ENCODE measurements at places on chromosomes 4 and X.

GRCh38 chr4:4574792-4575191 lies 32.9 kb upstream of the STX18 start:
- no peak for DNase-seq

DNA sequence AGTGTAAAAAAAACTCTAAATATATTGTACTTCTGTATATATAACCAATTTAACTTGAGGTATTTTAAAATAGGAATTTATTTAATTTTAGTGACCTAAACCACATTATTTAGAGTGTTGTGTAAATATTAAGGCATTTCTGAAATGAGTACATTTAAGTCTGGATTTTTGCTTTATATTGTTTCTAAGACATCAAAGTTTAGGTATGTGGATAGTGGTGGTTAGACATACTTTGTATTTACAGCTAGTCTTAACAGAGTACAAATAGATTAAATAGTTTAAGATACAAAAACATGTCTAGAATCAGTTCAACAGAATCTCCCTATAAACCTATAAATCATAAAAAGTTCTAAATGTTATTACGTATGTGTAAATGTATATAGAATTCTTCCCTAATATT lies 588.5 kb downstream of the TRIML1 start:
- no peak for DNase-seq

GRCh38 chr4:185082561-185082960 lies 60.5 kb upstream of the SLC25A4 start:
- DNase-seq = no peak

DNA sequence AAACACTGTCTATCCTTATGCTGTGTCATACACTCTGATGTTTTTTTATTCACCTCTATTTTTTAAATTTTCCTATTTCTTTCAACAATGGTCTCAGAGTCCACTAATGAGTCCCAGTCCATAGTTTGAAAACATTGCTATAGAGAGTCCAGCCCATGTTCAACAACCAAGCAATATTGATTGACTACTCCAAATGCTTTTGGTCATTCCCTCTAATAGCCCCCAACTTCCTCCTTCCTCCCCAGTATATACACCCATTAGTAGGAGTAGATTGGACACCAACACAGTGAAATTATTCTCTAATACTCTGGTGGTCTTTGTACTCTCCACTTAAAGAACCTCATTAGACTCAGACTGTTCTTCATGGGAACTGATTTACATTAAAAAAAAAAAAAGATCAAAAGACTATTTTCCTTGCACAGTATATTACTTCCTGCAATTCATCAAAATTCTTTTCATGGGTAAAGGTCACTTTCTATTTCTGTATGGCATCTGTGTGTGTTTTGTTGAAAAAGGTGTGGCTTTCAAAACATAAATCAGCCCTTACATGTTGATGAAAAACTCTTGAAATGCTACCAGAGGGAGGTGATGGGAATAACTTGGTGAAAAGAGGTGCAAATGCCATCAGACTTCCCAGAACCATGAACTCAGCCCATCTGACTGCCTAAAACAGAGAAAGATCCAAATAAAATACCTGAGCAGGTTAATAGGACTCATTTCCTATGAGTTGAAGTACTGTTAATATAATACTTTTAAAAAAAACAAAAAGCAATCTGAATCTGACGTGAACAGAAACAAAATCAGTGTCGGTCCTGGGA lies 250.3 kb upstream of the KLF3 start:
- DNase-seq = no peak

GRCh38 chr4:146124023-146124680 lies 51.4 kb upstream of the LSM6 start:
- no peak for DNase-seq

GRCh38 chrX:110437686-110438085 lies 79.0 kb downstream of the RTL9 start:
- no peak for DNase-seq

DNA sequence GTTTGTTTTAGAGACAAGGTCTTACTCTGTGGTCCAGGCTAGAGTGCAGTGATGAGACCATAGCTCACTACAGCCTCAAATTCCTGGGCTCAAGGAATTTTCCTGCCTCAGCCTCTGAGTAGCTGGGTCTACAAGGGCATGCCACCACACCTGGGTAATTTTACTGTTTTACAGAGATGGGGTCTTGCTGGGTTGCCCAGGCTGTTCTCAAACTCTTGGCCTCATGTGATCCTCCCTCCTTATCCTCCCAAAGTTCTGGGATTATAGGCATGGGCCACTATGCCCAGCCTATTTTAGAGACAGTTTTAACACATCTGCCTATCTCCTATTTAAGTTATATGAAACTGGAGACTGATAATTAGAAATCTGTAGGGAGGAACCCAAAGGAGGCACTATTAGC lies 53.8 kb downstream of the SPRY1 start:
- DNase-seq = no peak

DNA sequence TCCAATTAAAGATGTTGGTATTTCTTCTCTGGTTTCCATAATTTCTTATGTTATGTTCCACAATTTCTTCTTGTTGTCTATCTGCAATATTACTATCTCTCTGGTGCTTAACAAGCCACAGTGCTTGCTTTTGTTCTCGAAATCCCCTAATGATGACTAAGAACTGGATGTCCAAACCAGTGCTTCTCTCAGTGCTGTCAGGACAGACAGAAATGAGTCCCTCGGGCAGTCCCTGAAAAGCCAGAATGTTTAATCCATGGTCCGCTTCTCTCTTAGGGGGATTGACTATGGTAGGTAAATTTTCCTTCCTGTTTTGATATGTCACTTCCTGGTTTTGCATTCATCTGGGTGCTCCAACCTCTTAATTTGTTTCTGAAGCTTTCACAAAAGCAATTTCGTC lies 321.6 kb upstream of the PCDH10 start:
- DNase-seq = no peak

DNA sequence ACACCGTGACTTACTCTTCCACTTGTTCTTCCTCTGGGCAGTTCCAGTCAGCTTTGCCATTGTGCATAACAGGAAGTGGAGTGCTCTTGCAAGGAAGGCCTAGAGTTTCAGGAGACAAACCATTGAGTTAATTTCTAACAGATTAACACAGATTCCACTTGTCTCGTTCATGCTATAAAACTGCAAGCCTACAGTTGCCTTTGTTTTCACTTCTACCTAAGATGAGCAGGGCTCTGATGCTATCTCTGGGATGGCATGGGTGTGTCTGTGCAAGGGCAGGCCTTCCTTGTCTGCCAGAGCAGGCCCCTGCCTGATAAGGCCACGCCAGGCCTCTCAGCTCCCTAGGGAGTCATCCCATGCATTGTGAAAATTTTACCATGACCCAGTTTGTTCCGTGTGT lies 67.7 kb upstream of the PGRMC2 start:
- peak; percentile 93 for DNase-seq

DNA sequence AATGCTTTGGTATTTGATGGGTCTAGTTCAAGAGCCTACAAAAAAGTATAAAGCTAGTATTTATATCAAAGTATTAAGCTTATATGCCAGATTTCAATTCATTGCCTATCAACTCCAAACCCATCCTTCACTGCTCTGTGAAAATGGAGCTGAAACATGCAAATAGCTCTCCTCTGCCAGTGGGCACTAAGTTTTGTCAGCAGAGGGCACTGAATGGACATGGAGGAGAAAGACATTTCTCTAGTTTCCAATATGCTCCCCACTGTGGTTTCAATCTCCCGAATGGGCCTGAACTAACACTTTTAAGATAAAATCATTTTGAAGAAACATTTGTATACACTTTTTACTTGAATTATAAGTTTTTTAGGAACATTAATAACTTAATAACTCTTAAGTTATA lies 12.4 kb downstream of the PPID start:
- no peak for DNase-seq

DNA sequence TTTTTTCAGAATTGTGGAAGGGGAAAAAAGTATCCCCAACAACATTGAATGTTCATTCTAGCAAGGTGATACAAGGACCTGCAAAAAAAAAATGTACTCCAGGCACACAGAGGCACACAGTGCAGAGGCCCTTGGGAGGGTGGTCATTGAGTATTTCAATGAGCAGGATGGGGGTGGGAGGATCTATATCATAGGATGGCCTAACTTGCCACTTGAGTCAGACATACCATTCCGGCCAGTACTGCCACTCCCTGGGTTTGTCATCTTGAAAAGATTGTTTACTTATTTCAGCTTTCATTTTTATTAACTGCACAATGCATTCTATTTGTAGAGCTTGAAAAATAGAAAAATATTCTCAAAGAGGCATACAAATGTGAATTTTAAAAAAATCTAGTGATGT lies 18.7 kb downstream of the ZNF595 start:
- no peak for DNase-seq

GRCh38 chr4:142547974-142548373 lies 298.1 kb downstream of the INPP4B start:
- no peak for DNase-seq

DNA sequence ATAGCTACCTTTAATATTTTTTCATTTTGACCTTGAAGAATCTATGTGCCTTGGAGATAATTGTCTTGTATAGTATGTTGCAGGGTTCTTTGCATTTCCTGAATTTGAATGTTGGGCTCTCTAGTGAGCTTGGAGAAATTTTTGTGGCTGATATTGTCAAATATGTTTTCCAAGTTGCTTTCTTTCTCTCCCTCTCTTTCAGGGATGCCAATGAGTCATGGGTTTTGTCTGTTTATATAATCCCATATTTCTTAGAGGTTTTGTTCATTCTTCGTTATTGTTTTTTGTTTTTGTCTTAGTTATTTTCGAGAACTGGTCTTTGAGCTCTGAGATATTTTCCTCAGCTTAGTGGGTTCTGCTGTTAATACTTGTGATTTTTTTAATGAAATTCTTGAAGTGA lies 20.7 kb downstream of the RAB40AL start:
- no peak for DNase-seq

- DNase-seq = no peak
Observed at GRCh38 chr4:95093936-95094929, 336.5 kb downstream of the BMPR1B start.

- no peak for DNase-seq
Observed at GRCh38 chr4:119034276-119035008, 101.2 kb upstream of the MYOZ2 start.

GRCh38 chr4:76950052-76950955 lies 752 bp downstream of the SEPTIN11 start:
- peak; percentile 31 for DNase-seq

- DNase-seq = no peak
Observed at GRCh38 chr4:48227662-48228061, 42.0 kb downstream of the TEC start.

- DNase-seq = no peak
Observed at GRCh38 chr4:88967883-88968331, 89.1 kb downstream of the FAM13A start.

- DNase-seq = no peak
Observed at GRCh38 chr4:61959087-61959486, 759.0 kb downstream of the ADGRL3 start.

DNA sequence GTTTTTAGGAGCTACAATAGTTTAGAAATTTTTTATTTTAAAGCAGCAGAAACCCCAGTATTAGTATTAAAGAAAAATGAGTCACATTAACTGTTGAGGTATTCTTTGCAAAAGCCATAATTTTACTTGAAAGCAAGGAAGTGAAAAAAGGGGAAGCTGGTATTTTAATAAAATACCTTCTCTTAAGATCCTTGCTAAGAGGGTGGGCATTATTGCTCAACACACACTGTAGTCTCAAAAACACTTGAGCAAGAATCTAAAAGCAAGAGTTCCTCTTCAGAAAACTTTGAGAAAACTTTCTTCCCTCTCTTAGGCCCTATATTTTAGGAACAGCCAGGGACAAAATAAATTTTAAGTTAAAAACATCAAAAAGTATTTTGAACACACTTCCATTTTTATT lies 259.4 kb upstream of the DIAPH2 start:
- no peak for DNase-seq

- peak; percentile 40 for DNase-seq
Observed at GRCh38 chr4:186149872-186150271, 41.5 kb upstream of the CYP4V2 start.

GRCh38 chr4:7410446-7410845 lies 24.3 kb downstream of the PSAPL1 start:
- DNase-seq = no peak

DNA sequence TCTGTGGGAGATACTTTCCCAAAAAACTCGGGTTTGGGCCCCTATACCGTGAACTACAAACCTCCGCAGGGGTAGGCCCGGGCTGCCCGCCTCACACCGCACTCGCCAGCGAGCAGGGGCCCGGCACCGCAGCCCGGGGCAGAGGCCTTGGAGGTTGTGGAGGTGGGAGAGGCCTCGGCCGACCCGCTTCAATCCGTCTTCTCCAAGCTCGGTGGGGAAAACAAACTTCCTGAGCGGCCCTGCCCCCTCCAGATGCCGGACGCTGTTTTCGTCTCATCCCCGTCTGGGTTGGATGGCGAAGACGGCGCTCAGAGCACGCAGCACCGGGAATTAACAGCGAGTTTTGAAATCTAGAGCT lies 442 bp upstream of the MCUB start:
- DNase-seq = peak; percentile 11

GRCh38 chr4:2306773-2307410 lies 45.0 kb upstream of the MXD4 start:
- no peak for DNase-seq

- DNase-seq = no peak
Observed at GRCh38 chrX:153969125-153969903, 2.3 kb downstream of the HCFC1 start.

DNA sequence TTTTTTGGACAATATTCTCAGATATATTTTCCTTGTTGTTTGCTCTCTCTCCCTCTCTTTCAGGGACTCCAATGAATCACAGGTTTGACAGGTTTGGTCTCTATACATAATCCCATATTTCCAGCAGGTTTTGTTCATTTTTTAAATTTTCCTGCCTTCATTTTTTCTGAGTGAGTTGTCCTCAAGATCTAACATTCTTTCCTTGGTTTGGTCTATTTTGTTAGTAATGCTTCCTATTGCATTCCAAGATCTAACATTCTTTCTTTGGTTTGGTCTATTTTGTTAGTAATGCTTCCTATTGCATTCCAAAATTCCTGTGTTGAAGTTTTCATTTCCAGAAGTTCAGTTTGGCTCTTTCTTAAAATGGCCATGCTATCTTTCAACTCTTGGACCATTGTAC lies 45.3 kb upstream of the ZMAT1 start:
- DNase-seq = no peak

DNA sequence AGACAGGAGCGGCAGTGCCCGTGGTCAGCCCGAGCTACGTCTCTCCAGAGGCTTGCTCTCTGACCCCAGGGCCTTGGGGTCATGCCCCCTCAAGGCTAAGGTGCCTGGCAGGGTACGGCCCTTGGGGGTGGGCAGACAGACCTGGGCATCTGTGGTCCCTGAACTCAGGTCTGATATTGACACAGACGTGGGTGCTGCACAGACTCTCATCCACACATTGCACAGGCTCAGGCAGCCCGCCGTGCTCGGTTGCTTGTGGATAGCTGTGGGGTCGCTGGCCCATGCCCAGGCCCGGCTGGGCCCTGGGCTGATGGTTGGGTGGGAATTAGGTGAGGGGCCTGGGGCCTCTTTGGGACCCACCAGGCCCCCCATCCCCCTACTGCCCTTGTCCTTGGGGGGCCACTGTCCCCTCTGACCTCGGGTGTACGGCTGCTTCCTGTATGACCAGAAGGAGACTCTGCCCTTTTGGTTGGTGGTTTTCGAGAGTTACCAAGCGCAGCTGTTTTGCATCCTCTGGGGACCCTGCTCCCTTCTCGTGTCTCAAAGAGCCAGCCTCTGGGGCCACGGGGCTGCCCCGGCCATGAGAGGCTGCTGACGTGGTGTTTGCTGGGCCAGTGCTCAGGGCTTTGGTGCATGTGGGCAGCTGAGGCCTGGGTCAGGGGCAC lies 10.1 kb downstream of the FGFRL1 start:
- no peak for DNase-seq

GRCh38 chr4:15931451-15932210 lies 6.9 kb downstream of the FGFBP1 start:
- DNase-seq = no peak

Measured in RCC 7860 (cell line).